Effector CD8-positive, alpha-beta T cell (primary cell): ENCODE measurements at places on chromosomes 1 and 21.

- no peak for DNase-seq
Observed at GRCh38 chr1:65866439-65866838, 73.7 kb downstream of the PDE4B start.

GRCh38 chr1:203526130-203526529 is 32.2 kb downstream of the OPTC start:
- no peak for DNase-seq

DNA sequence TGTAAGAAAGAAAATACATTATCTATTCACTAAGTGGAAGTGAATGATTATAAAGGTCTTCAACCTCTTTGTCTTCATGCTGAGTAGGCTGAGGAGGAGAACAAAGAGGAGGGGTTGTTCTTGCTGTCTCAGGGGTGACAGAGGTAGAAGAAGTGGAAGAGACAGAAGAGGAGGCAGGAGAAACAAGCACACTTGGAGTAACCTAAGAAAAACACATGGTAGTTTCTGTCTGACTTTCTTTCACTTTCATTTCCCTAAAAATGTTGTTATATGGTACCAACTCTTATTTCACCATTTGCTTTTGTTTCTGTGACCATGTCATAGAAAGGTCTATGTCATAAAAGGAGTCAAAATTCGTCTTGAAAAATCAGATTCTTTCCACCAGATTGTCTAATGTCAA is 696.6 kb upstream of the BRINP3 start:
- DNase-seq, result no peak

DNA sequence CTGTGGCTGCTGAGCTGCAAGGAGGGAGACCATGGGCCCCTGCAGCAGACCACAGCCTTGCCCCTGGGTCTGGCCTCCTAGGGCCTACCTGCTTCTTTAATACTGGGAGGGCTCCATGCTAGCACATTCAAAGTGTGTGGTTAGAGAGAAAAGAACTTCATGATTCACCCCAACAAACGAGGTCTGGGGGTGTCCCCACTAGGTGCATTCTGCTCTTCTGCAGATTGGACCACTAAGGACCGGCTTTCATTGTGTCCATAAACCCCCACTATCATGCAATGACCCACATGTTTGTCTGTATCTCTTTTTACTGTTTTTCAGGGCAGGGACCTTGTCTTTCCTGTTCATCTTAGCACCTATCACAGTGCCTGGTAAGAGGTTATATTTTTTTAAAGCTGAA is 185.4 kb downstream of the OMA1 start:
- no peak for DNase-seq

- DNase-seq, result no peak
Observed at GRCh38 chr1:210321552-210321951, 7.2 kb upstream of the HHAT start.

DNA sequence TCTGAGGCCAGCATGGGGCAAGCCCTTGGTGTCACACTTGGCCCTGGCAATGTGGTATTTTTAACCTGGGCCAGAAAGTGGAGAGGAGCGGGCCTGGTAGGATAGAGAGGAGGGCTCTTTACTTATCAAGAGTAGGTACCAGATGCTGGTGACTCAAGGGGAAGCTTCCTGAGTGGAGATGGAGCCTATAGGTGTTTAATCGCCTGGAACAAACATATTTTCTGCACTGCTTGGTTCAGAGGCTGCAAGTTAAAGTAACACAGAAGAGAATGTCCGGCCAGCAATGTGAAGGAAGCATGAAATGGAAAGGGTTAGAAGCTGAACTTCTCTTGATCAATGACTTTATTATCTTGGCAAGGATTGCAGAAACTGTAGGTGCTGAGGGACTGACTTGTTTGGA is 74.3 kb downstream of the DDR2 start:
- DNase-seq, result no peak

DNA sequence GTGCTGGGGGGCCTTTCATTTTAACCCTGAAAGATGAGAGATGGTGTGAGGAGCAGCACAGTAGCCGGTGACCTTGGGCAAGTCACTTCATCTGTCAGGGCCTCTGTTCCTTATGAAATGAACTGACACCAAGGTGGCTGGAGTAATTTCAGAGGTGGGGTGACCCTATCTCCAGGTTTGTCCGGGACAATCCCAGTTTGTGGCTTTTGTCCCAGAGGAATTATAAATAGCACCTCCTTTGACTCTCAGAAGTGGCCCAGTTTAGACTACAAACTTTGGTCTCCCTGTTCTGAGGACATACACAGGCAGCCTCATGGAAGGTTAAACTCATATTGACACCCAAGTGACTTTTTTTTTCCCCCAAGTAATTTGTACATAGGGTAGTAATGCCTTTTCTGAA is 14.6 kb downstream of the ACTN2 start:
- DNase-seq, result no peak

DNA sequence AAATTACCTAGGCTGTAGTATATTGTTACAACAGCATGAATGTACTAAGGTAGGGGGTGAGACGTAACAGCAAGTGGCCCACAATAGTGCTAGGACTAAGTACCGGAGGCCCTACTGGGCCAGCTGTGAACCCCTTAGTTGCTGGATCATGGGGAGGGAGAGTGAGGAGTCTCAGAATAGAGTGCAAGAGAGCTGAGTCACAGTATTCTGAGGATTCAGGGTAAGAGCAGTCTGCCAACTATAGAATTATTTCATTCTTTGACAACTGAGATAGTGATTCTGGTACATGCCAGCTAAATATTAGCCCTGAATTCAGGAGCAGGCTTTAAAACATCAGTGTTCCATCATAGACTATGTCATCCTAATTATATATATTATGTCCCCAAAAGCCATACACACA is 218.7 kb downstream of the TM2D1 start:
- no peak for DNase-seq

DNA sequence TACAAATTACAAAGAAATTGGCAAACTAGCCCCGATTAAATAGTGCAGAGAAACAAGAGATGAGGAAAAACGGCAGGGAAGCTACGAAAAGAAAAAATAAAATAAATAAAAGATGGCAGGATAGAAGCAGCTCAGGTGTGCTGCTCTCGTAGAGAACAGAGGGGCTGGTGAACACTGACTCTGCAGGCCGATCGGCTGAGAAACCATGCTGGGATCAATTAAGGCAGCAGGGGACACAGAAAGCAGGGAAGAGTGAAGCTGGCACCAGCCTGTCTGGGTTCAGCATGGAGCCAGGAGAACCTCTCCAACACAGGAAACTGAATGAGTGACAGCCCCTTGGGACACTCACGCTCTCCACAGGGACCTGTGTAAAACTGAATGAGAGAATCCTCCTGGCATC is 39.5 kb upstream of the TMPRSS15 start:
- no peak for DNase-seq
